Stimulated activated CD4-positive, alpha-beta T cell treated with anti-CD3 and anti-CD28 coated beads, Interleukin-4, amount 100 ng/mL, for 24 hours (primary cell): ENCODE measurements at places on chromosomes 2 and 18.

DNA sequence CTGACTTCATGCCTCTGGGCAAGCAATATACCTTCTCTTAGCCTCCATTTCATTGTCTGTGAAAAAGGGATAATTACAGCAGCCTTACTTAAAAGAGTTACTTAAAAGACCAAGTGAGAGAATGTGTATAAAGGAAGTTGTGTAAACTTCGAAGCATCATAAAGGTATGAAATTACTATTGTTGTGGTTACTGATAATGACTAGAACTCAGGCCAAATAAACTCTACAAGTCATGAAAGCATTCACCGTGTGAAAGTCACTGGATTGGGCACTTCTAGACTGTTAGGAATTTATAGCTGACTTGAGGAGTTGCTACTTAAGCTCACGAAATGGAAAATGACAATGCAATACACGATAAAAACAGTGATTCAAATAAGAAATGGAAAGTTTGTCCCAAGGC lies 67.4 kb upstream of the HAAO start:
- DNase-seq = no peak

GRCh38 chr2:239722760-239723470 lies 302.2 kb downstream of the NDUFA10 start:
- DNase-seq = no peak

- DNase-seq = no peak
These were observed 196.8 kb downstream of the EXOC6B start for GRCh38 chr2:72629062-72629461.

DNA sequence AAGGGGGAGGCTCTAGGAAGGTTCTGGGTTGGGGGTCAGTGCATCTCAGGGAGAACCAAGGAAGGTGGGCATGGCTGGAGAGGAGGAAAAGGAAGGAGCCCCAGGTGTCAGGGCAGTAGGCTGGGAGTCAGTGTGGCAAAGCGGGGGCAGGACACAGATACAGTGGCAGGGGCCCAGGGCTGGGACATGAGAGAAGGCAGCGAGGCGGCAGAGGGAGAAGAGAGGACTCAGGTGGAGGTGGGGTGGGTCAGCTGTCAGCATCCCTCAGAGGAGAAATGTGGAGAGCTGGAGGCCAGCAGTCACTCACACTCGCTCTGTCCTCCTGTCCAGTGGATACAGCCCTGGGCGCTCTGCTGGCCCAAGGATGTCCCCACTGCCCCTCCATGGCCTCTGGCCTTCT lies 5.6 kb upstream of the GMPPA start:
- no peak for DNase-seq

DNA sequence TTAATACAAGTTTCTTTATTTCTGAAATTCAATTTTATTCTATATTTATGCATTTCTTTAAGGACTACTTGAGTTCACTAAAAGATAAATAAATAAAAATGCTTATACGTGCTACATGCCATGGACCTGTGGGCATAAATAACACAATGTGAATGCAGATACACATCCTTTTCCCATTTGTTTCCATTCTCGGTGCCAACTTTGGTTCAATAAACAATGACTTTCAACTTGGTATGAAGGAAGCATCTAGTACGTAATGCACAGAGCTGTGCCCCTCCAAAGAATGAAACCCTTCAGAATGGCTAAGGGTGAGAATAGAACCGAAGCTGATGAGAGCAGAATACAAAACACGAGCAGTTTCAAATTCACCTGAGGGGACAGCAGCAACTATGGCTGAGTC lies 409.3 kb downstream of the MTX2 start:
- no peak for DNase-seq

- no peak for DNase-seq
These were observed 410.7 kb upstream of the TNP1 start for GRCh38 chr2:217270485-217271121.

DNA sequence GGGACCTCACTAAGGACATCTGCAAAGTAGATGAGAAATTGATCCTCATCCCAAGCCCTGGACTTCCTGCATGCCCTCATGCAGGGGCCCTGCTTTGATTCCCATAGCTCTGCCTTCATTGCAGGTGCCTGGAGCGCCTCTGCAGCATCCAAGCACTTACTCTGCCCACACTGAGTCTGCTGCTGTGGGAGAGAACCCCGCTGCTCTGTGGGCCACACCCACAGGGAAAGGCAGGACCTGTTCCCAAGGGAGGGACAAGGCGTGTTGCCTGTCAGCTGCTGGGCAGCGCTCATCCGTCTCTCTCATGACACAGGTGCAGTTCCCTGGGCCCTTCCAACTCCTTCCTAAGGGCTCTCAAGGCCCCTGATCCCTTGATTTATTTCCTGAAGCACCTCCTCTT lies 266.8 kb upstream of the SMIM21 start:
- no peak for DNase-seq

DNA sequence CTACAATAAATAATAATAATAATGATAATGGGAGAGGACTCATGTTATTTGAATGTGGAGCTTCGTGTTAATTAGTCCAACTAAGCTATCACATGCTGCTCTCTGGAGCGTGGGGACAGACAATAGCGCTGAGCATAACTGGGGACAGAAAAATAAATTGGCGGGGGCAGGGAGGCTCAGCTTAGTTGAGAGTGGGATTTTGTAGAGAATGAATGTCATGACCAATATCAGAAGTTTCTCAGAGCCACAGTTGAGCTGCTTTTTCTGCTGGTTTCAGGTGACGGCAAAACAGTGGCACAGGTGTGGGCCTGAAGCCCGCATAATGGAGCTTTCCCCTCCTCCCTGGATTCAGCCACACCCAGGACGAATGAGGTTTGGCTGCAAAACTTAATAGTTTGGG lies 111.1 kb upstream of the CAB39 start:
- DNase-seq = no peak

GRCh38 chr2:216555274-216555673 lies 56.6 kb downstream of the RPL37A start:
- DNase-seq = no peak

- DNase-seq = no peak
These were observed 33.6 kb upstream of the ACAA2 start for GRCh38 chr18:49846718-49847470.
